Fibroblast of skin of scalp (primary cell): ENCODE measurements at places on chromosomes 2 and 18.

GRCh38 chr2:69469784-69470183 is 32.5 kb upstream of the NFU1 start:
- DNase-seq = no peak

GRCh38 chr2:118333664-118334063 is 245.4 kb downstream of the INSIG2 start:
- DNase-seq = no peak

DNA sequence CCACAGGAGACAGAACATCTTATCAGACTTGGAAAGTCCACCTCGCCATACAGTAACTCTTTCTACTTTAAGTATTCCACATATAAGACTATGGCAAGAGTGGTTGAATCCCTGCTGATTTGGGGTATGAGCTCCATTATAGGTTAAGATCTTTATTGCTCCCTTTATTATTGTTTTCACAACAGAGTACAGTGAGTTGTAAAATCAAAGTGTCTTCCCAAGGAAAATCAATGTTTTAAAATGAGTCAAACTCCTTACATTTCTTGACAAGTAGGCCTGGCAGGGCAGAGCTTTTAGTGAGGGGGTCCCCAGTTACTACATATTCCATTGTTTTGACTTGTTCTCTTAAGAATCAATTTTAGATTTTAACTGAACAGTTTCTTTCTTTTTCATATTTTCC is 49.6 kb upstream of the STAT1 start:
- DNase-seq = no peak

DNA sequence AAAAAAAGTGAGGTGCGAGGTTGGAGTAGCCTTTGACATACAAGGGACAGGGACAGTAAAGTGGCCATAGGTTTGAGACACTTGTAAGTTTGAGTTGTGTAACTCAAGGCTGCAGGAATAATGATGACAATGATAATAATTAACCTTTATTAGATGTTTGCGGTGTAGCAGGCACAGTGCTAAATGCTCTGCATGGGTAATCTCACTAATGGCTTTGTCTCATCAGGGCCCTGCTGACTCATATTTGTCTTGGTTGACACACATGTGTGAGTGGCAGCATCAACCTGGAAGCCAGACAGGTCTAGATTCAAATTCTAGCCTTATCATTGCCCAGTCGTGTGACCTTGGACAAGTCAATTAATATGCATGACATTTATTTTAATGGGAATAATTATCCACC is 126.2 kb downstream of the FSHR start:
- no peak for DNase-seq

DNA sequence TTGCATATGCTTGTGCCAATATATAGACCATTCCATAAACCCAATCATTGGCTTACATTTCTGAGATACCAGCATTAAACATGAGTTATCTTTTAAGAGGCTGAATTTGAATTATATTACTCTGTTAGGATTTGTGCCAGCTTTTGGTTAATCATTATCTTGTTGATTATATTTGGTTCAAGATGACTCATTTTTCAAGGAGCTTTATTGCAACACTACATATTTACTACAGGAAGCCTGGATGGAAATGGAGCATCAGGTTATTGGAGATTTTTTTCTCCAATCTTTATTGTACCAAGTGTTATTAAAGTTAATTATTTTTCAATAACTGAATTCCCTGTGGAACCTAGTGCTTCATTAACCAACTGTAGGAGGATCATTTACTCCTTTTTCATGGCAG is 26.4 kb downstream of the EML4 start:
- peak; percentile 34 for DNase-seq

GRCh38 chr2:219701847-219702634 is 74.6 kb downstream of the SLC4A3 start:
- DNase-seq = peak; percentile 23

GRCh38 chr2:231351648-231352047 is 43.9 kb upstream of the B3GNT7 start:
- DNase-seq = no peak

GRCh38 chr2:16728351-16729136 is 62.9 kb upstream of the CYRIA start:
- no peak for DNase-seq

DNA sequence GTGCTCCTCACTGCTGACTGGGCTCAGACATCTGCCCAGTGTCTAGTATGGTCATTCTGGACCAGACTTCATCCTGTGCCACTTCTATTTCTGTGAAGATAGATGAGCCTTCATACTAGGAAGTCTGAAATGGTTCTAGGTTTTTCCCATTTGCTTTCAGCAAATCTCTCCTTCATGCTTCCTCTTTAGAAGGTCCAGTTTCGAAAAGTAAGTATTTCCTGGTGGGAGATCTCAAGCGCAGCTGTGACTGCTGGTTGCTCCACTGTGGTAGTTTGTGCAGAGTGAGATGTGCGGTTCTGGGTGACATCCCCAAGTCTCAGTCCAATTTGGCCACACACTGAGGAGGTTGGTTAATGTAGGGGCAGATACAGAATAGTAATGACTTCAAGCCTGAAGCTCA is 14.4 kb downstream of the IL36B start:
- DNase-seq = no peak

- no peak for DNase-seq
Measured at GRCh38 chr2:58313926-58314325, 72.8 kb upstream of the FANCL start.

GRCh38 chr2:141517852-141518421 is 612.9 kb downstream of the LRP1B start:
- DNase-seq = no peak

DNA sequence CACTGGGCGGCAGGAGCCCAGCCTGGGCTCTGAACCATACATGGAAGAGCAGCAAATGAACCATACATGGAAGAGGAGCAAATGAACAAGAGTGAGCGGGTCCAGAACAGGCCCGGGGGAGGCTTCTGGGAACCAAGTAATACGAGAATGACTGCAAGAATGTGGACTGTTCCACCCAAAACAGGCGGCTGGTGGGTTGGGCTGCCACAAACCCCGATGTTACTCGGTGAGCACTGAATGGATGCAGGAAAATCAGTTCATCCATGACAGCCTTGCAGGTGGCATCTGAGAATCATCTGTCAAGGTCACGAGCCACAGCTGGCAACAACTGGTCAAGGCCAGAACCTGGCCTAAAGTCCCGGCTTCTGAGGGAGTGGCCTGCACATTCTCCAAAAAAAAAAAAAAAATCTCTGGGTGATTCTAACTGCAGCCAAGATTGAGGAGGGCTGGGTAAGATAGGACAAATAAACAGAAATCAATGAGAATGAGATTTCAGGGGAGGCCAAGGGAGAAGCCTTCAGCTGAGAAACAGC is 106.1 kb downstream of the ZNF516 start:
- no peak for DNase-seq

- peak; percentile 35 for DNase-seq
Measured at GRCh38 chr18:8635087-8635486, 25.9 kb downstream of the RAB12 start.

- DNase-seq = no peak
Measured at GRCh38 chr18:68728081-68728700, 13.3 kb upstream of the TMX3 start.

GRCh38 chr2:230961091-230961491 is 34.8 kb upstream of the SPATA3 start:
- DNase-seq = peak; percentile 32

GRCh38 chr2:236686561-236686960 is 116.9 kb downstream of the ACKR3 start:
- DNase-seq = no peak

- DNase-seq = peak; percentile 99
Measured at GRCh38 chr2:12819103-12819475, 102.4 kb downstream of the TRIB2 start.
